Stimulated activated CD8-positive, alpha-beta memory T cell treated with anti-CD3 and anti-CD28 coated beads, Interleukin-7, amount 100 ng/mL, for 48 hours (primary cell): ENCODE measurements at places on chromosomes 3 and 15.

- DNase-seq = no peak
Measured at GRCh38 chr15:77831986-77832385, 199.3 kb upstream of the LINGO1 start.

DNA sequence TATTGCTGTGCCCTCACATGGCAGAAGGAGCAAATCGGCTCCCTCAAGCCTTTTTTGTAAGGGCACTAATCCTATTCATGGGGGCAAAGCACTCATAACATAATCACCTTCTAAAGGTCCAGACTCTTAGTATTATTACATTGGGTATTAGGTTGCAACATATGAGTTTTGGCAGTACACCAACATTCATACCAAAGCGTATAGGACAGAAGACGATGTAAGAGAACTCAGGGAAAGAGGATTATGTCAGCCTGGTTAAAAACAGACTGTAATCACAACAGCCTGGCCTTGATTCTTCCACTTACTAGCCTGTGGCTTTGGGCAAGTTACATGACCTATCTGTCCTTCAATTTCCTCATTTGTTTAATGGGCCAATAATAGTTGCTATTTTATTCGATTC is 828.5 kb upstream of the NECTIN3 start:
- no peak for DNase-seq

DNA sequence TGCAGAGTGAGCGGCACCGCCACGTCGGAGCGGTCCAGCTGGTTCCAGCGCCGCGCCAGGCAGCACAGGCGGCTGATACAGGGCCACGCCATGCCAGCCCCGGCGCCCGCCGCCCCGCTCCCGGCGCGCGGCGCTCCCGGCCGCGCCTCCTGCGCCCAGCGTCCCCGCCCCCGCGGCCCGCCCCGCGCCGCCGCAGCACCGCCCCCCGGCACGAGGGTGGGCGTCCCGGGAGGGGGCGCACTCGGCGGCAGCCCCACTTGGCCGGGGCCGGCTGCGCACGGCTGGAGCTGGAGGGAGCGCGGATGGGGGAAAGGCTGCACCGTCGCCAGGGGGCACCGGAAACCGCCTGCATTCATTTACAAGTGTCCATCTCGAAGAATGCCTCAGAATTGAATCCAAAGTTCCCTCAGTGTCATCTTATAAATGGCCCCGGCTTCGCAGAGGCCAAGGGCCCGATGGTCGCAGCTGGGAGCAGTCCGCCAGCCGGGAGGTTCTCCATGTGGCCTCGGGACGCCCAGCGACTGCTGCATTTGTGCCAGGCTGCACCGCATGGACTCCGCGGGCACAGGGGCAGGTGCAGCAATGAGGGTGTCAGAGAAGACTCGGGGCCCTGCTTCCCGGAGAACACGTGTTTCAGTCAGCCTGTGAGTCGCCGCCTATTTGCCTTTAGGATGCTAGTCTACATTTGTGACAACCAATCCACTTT is at the start of gene MAP6D1:
Gene MAP6D1 (minus strand): TSS at position 122 of the 706 bp plus-strand sequence. CDS start 30 bp downstream, at position 92.
- DNase-seq = peak; percentile 23

DNA sequence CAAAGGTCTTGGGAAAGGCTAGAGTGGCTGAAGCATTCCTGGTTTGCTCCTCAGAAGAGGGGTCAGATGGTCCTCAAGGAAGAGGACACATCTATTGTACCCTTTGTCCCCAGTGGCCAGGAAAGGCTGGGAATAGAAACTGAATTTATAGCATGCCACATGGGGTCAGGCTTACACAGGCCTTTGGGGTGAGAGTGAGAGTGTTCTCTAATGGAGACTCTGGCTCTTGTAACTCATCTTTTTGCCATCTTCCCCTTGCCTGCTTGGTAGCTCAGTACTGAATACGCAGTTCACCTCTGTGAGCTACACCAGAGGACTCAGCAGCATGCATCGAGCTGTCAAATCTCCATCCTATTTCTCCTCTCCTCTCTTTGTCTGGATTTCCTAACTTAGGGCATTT is 87.5 kb downstream of the ATP2B2 start:
- no peak for DNase-seq

- DNase-seq = no peak
Measured at GRCh38 chr3:60330107-60330506, 921.1 kb downstream of the FHIT start.

- DNase-seq = no peak
Measured at GRCh38 chr3:150764566-150764965, 1.6 kb upstream of the SIAH2 start.

- no peak for DNase-seq
Measured at GRCh38 chr3:132660811-132661070, 612 bp downstream of the UBA5 start.

- DNase-seq = no peak
Measured at GRCh38 chr3:63523100-63523499, 129.4 kb upstream of the SNTN start.

GRCh38 chr3:110815008-110815583 is 256.5 kb upstream of the NECTIN3 start:
- no peak for DNase-seq

GRCh38 chr3:10332481-10333348 is 11.8 kb upstream of the SEC13 start:
- DNase-seq = no peak

DNA sequence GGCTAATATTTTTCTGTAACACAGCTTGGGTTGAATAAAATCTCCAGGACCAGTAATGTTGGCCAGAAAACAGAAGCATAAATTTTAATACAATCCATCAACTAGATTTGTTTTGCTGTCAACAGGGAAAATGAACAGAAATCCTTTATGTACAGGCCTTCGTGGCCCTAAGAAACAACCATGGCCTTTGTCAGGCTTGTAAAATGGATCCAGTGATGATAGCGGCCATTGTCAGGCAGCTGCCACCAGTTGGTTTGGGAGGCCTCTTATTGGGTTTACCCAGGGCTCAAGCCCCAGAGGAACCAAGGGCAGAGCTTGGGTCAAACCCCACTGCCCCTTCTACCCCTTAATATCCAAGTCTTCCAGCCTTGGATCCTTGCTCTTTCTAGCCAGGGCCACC is 5.6 kb upstream of the FYCO1 start:
- DNase-seq = no peak

GRCh38 chr15:42159381-42160015 is 3.1 kb upstream of the PLA2G4F start:
- DNase-seq = no peak

GRCh38 chr3:194344012-194344411 is 7.1 kb downstream of the CPN2 start:
- DNase-seq = no peak

DNA sequence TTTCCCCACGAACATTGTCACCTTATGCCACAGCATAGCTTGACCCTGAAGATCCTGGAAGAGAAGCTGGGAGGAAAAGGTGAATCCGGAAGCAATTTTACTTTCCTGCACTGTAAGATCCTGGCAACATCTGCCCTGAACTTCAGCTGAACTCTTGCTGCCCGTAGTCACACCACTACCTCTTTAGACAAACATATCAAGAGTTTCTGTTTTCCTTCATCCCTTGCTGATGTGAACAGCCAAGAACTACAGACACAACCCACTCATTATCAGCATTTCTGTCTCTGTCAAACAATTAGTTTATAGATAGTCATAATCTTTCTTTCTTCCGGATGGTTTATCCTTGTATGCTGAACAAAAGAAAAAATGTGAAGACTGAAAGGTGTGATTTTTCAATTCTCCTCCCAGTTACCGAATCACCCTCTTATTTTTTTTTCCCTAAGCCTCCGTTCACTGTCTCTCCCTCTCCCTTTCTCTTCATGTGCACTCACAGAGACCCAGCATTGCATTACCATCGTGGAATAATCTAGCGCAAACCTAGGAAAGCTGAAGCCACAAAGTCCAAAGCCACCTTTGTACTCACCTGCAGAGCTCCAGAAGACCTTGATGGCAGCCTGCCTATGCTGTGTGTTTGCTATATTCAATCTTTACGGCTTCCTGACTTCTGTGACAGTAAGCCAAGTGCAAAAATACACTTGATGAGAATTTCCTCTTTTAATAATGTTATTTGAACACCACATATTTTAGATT is 229.2 kb downstream of the CDIN1 start:
- DNase-seq = no peak

- DNase-seq = no peak
Measured at GRCh38 chr3:67587811-67588210, 66.6 kb downstream of the SUCLG2 start.

DNA sequence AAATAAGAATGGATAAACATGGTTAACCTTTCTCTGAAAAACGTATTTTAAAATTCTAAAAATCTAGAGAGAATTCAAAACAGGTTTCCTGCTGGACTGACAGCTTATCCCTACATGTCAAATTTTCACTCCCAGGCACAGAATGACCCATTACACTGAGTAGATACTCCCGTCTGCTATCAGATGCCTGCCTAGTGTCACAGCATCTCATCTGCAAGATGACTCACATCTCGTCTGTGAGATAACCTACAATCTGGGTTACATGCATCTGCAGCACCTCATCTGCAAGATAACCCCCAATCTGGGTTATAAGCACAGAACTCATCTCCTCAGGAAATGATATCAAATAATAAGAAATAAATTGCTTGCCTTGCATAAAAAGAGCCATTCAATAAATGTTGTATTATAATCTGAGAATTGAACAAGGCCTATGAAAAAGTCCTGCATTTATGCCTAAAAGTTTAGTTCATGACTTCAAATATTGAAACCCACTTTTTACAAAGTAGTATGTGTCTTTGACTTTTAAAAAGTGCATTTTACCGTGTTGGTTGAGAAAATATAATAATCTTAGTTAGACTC is 188.3 kb upstream of the THBS1 start:
- no peak for DNase-seq

DNA sequence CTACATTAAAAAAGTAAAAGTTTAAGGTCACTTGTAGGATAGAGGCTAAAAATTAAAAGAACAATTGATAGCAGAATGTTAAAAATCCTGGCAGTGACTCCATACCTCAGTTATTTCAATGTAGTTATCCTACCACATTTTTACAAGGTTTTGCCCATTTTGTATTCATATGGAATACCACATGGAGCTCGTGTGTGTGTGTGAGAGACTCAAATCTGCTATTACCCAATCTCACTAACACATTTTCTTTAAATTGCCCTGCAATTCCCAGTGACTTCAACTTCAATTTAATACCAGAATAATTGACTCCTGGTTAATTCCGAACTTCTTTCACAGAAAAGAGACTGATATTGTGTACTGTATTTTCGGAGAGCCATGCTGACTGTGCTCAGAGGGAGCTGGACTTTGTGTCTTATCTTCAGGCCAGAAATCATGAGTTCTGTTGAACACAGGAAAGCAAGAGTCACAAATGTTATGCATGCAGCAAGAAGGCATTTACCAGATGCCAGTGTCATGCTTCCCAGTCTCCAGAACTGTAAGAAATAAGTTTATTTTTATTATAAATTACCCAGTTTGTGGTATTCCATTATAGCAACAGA is 529.0 kb upstream of the NECTIN3 start:
- DNase-seq = no peak

- DNase-seq = no peak
Measured at GRCh38 chr3:129039271-129040038, 21.1 kb upstream of the GP9 start.

DNA sequence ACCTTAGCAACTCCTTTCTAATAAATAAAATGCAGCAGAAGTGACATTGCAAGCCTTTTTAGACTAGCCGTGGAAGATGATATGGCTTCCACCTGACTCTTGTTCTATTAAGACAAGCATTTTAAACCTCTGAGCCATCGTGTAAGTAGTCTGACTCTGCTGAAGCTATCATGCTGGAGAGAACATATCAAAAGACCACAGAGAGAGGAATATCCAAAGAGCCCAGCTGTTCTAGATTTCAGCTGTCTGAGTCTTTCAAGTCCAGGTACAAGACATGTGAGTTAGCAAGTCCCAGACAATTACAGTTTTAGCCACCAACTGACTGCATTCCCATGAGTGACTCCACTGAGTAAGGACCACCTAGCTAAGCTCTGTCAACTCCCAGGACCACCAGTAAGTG is 517.0 kb upstream of the NAALADL2 start:
- DNase-seq = no peak

GRCh38 chr3:42683875-42684598 is 1.3 kb upstream of the KLHL40 start:
- DNase-seq = peak; percentile 61

DNA sequence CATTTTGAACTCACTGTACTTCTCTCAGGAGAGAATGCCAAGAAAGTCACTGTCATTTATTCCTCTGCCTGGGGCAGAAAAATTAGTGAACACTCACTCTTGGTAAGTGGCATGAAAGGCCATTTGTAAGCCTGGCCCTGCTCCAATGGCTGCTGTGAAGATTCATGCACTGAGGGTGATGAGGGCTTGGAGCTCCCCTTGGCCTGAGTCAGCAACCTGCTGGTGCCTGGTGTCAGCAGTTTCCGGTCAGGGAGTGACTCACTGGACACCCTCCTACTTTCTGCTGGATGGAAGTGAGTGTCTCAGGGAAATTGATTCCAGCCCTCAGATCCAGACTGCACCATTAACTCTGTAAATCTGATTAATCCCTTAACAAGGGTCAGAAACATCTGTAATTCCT is 37.6 kb downstream of the TRA2B start:
- DNase-seq = no peak

- no peak for DNase-seq
Measured at GRCh38 chr15:82129761-82130160, 83.9 kb upstream of the MEX3B start.

DNA sequence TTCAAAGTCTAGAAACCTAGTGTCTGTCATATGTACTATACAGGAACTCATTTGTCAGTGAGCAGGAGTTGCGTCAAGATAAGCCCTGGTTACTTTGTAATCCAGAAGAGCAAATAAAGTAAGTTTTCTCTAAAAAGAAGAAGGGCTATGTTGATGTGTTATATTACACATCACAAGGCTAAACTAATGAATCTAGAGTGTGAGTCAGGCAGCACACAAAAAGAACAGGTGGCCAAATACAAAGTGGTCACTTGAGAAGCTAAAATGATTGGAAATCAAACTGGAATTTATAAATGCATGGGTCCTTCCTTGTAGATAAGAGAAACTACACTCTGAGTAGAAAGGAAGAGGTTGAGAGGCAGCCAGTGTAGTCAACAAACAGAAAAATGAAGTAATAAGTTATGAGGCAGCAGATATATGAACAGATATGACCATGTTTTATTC is 771.6 kb downstream of the DIPK2A start:
- DNase-seq = no peak

GRCh38 chr15:91308199-91308598 is 208.1 kb downstream of the SV2B start:
- no peak for DNase-seq

- no peak for DNase-seq
Measured at GRCh38 chr3:43405888-43406642, 119.7 kb downstream of the SNRK start.

GRCh38 chr15:81256916-81257315 is 60.2 kb downstream of the IL16 start:
- no peak for DNase-seq

DNA sequence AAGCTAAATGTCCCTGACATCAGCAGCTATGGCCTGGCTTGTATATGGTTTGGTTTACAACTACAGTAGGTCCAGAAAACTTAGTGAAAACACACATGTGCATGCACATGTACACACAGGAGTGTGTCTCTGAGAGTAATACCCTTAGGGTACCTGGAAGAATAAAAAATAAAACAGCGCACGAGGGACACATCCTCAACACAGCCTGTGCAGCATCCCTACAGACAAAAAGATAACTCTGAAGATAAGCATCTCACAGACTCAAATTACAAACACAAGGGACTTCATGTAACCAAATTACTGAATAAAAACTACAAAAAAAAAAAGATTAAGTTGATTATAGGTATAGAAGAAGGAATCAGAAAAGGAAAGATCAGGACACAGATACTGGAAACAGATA is 108.8 kb downstream of the CTNNB1 start:
- no peak for DNase-seq
